Activated CD4-positive, CD25-positive, alpha-beta regulatory T cell treated with anti-CD3 and anti-CD28 coated beads, Interleukin-2, amount 50 U/mL, for 72 hours (primary cell): ENCODE measurements at places on chromosomes 12 and 14.

- no peak for DNase-seq
Observed at GRCh38 chr14:82091097-82091496, 557.4 kb upstream of the SEL1L start.

- DNase-seq: no peak
Observed at GRCh38 chr12:62799766-62800406, 135.1 kb downstream of the PPM1H start.

- no peak for DNase-seq
Observed at GRCh38 chr14:64507376-64508156, 3.0 kb downstream of the ZBTB1 start.

GRCh38 chr12:41512497-41512896 lies 324.4 kb downstream of the PDZRN4 start:
- DNase-seq: no peak

DNA sequence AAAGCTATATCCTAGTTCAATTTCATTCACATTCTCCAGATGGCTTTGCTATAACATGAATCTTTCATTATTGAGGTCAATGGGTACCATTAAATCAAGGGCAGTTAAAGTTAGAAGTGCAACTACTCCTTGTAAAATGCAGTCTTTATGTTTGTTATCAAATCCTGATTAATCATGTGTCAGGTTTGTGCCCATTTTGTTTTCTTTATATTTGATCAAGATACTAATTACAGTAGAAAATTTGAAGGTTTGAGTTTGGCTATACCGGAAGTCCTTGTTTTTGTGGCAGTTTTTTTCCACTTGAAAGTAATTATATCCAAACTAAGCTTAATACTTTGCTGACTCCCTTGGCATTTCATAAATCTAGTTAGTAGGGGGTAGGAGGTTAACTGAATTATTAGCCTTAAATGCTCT lies 513.0 kb downstream of the DIO2 start:
- DNase-seq: no peak

DNA sequence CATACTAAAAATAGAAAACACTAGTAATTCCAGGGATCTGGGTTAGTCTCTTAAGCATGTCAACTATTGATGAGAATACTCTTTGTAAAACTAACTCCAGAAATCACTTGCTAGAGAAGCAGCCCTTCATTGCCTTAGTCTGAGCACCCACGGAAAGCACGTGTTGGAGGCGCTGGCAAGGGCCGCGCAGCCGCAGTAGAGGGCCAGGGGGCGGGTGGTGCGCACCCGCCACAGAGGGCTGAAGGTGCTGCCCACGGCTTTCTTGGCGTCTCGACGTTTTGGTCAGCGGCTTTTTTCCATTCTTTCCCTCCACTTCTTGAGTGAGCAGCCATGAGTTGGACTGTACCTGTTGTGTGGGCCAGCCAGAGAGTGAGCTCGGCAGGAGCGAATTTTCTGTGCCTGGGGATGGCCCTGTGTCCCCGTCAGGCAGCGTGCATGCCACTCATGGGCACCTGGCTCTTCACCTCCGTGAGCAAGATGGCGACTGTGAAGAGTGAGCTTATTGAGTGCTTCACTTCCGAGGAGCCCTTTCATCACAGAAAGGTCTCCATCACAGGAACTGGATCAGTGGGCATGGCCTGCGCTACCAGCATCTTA lies 68.4 kb upstream of the PPM1H start:
- no peak for DNase-seq

GRCh38 chr12:19121449-19122018 lies 8.0 kb upstream of the PLEKHA5 start:
- no peak for DNase-seq

DNA sequence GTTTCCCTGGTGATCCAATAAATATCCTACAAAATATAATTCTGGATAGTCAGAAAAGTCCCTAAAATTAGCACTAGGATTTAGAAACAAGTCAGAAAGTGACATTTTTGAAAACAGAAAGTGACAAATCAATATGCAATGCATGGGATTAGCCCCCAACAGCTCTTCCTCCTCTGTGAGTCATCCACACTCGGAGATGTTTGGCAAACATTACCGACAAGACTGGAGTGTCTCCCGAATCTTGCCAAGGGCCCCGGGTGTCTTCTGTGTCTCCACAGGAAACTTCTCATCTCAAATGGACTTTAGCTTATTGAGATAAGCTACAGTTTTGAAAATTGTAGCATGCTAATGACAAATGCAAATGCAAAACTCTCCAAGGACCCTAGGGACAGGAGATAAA lies 398.9 kb upstream of the CCDC196 start:
- no peak for DNase-seq

DNA sequence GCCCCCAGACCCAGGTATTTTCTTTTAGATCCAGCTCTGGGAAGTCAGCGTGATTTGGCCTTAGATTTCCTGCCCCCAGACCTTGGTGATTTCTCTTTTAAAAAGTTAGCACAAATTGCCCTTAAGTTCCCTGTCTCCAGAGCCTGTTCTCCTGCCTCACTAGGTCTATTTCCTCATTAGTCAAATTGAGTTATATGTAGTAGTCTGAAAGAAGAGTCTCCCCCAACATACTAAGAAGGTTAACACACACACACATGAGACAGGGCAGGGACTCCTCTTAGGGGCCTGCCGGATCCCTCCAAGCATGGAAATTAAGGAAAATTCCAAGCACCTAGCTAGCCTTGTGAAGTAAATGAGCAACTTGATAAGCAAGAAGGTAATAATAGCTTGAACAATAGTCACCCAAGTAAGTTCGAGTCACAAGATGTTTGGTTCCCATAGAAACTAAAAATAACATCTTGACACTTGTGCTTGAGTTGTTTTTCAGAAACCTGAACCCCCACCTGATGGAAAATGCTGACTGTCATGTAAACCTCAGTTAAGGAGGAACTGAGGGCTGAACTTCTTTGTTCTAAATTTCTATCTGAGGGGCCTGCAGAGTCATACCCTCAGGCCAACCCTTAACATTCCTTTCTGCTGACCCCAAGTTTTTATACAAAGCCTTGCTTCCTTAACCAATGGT lies 51.6 kb downstream of the CAND1 start:
- no peak for DNase-seq

- DNase-seq: no peak
Observed at GRCh38 chr14:99192830-99193229, 79.2 kb downstream of the BCL11B start.

GRCh38 chr12:33586576-33586975 lies 147.0 kb upstream of the SYT10 start:
- no peak for DNase-seq

GRCh38 chr14:105091054-105091516 lies 25.9 kb upstream of the GPR132 start:
- no peak for DNase-seq

- DNase-seq: no peak
Observed at GRCh38 chr12:53049571-53050318, at the start of gene TNS2. Gene TNS2 (plus strand): TSS chr12:53050065. CDS start chr12:53050186, 121 bp downstream.

GRCh38 chr12:20101046-20101445 lies 267.3 kb upstream of the PDE3A start:
- no peak for DNase-seq

- no peak for DNase-seq
Observed at GRCh38 chr12:64740646-64741045, 18.6 kb downstream of the GNS start.

DNA sequence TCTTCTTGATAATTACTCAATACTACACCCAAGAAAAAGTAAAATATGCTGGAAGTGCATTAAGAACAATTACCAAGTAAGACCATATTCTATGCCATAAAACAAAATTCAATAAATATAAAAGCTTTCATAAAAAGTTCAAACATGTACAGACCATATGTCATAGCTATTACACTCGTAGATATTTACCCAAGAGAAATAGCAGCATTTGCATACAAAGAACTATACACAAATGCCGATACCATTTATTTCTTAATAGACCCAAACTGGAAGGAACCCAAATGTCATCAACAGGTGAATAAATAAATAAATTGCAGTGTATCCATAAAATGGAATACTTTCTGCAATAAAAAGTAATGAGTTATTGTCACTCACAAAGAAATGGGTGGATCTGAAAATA lies 78.3 kb upstream of the SLC16A7 start:
- DNase-seq: no peak

DNA sequence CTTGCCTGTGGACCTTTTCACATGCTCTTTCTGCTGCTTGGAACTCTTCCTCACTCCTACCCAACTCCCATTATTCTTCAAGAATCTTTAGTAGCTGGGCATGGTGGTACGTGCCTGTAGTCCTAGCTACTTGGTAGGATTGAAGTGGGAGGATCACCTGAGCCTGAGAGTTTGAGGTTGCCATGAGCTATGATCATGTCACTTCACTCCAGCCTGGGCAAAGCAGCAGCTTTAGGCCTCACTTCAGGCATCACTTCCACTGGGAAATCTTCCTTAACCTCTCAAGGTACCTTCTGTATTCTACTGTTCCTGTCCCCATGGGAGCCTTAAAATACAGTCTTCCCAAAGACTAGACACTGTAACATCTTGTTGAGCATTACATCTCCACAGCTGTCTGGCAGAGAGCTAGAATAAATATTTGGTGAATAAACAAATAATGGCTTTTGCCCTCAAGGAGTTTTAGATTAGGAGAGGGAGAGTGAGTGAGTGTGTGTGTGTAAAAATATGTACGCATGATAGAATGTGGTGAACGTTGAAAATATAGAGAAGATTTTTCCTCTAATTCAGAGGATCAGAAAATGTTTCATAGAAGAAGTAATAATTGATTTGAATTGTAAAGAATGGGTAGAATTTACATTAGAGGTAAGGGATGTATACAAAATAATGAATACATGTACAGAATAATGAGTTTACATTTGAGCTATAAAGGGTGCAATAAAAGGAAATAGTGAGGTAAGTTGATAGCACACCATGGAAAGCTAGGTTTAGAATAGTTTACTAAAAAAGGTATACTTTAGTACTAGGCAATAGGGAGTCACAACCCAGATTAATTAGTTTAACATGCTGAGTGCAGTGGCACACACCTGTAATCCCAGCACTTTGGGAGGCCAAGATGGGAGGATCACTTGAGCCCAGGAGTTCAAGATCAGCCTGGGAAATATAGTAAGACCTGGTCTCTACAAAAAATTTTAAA lies 29.2 kb upstream of the BMAL2 start:
- no peak for DNase-seq

GRCh38 chr14:35565871-35566464 lies 32.0 kb downstream of the INSM2 start:
- no peak for DNase-seq

DNA sequence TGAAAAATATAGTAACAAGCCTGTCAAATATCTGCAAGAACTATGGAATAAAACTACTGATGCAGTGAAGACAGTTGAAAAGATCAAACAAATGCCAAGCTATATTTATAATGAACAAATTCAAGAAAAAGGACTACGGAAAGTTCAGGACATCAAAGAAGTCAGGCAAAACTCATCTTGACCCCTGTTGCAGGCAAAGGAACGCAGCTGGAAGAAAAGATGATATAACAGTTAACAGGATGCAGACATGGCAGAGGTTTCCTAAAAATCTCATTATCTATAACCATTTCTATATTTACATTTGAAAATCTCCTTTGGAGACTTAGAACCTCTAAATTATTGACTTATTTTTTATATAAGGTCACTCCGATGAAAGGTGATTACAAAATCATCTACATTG lies 34.1 kb downstream of the MDM2 start:
- DNase-seq: no peak

DNA sequence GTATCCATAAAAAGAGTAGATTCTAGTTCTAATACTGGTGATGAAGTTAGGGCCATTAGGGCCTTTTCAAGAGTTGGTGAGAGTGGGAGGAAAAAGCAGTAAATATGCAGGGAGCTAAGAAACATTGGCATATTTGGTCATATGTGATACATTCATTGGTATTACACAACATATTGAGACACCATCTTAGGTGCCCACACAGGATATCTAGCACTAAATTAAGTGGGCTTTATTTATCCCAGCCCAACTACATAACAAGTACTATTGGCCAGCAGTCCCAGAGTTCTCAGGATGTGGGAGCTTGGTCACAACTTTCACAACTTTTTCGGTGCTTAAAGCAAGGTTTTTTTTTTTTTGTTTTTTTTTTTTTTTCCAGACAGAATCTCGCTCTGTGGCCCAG lies 2.0 kb upstream of the ING4 start:
- DNase-seq: no peak

DNA sequence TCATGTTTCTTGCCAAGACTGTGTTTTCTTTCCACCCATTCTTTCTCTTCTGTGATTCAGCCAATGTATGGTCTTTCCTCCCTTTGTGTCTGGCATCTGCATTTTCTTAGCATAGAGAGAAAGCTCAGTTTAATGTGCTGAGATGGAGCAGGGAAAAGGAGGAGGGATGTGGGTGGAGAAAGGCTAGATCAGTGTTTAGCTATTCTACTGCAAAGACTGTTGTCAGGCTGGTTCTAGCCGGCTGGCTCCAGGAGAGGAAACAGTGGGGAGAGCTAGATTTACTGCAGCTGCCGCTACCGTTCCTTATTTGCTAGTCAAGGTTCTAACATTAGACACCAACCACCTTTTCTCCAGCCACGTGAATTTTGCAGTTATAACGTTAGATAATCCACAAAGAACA lies 5.2 kb upstream of the RIMKLB start:
- DNase-seq: no peak

DNA sequence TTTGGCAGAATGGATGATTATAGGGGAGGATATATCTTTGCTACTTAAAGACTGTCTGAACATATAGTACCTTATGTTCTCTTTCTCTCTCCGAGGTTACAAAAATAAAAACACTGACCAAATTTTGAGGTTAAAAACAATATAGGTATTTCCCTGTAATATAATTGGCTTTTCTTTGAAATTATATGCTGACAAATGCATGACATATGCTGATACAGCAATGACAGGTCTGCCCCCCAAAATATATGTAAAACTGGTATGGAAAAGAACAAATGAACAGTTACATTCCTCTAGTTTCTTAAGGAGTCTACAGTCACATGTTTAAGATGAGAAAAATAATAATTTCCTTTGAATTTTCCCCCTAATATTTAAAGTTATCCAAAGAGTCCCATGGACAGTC lies 405.7 kb downstream of the SOX5 start:
- no peak for DNase-seq

GRCh38 chr14:102570334-102570995 lies 22.0 kb upstream of the RCOR1 start:
- no peak for DNase-seq

DNA sequence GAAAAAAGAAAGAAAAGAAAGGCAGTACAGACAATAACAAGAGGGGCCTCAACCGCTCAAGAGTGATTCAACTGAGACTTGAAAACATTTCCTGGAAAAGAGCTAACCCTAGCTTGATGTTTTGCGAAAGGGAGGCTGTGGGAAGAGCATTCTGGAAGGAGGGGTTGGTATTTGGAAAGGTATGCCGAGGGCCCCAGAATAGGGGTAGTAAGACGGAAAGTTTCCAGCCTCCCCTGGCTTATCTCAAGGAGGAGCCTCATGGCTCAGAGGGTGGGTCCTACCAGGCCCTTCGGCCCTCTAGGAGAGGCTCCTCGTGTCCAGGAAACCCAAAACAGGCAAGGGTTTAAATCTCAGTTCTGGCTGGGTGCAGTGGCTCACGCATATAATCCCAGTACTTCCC lies 8.4 kb downstream of the RNU4-2 start:
- DNase-seq: no peak

DNA sequence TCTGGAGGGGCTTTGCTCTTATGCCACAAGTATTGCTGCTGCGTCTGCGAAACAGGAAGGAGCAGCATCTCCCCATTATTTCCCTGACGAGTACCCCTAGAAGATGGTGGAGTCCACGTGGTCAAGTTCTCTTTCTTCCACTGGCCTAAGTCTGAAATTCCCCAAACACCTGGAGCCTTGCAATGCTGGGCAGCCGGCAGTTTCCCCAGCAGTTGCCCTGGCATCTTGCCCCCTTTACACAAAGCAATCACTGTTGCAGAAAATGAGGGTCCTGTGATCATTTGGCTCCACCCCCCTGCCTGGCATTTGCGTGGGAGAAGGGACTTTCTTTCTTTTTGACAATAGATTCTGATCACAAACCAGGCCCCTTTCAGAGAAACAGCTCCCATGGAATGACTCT lies 56.9 kb downstream of the FOS start:
- no peak for DNase-seq
